ENCODE measurements at places on chromosomes 16 and 17.
A peak's percentile ranks its signal among the peaks of the same experiment; 100 is the strongest.

DNA sequence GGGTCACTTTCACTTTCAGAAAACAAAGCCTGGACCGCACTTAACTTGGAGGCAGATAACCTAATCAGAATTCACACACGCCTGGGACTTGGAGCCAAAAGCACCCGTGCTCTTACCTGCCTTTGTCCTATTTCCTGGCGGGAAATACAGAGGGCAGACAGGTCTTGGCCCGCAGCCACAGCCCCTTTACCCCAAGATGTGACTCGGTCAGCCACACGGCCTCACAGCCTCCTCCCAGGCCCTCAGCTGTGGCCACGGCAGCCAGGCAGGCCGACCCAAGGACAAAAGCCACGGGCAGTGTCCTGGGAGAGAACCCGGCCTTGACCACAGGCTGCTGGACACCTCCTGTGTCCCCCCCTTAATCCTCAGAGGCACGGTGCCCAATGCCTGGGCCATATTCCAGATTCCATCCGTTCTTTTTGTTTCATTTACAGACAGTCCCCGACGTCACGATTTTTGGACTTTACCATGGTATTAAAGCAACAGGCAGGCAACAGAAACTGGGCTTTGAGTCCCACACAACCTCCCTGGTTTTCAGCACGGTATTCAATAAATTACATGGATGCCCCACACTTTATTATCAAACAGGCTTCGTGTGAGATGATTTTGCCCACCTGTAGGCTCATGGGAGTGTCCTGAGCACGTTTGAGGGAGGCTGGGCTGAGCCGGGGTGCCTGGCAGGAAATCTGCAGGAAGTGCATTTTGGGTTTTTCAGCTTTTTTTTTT is 30.1 kb upstream of the GAA start:
- no peak for DNase-seq

DNA sequence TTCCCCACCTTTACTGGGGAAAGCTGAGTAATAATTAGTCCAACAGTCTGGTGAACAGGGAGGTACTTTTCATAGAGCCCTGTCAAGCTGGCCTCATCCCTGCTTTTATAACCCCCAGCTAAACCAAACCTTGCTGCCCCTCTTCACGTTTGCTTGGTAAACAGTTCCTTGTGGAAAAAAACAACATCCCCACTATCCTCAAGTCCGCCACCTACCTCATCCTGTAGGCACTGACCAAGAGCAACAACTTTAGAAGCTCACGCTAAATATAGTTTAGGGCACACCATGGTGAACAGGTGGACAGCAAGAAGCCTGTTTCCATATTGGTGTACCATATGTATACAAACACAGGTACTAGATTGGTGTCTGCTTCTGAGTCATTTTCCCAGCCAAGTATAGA is 16.5 kb downstream of the NFE2L1 start:
- DNase-seq, result no peak

DNA sequence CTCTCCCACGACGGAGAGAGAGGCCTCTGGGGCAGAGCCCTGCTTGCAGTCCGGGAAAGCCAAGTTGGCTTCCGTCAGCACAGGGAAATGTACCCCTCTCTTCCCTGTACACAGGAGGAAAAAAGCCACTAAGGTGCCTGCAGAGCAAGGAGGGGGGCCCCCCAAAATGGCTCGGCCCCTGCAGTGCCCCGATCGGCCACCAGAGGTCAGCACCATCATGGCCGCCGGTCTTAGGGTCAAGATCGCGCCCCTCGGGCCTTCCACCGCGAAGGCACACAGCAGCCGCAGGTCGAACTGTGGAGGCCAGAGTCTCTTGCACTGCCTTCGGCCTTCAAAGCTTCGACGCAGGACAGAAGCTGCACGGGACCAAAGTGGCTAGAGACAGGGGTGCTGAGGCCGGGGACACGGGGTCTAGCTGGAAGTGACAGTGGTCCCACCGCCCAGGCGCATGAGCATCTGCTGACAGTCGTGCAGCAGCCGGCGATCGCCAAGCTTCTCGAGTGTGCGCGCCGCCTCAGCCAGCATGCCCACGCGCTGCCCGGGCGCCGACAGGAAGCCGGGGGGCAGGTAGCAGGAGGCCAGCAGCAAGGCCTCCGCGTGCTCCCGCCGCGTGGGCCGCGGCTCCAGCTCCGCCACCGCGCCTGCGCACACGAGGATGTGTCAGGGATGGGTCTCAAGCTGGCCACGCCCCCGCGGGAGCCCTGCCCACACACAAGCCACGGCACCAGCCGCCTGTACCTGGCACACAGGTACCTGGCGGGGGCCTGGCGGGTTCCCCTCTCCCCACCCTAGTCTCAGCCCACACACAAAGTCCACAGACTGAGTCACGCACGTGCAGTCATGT is 24.4 kb downstream of the SREBF1 start:
- peak; percentile 59 for DNase-seq

GRCh38 chr17:41695954-41696757 is 7.5 kb downstream of the EIF1 start:
- peak; percentile 81 for DNase-seq

DNA sequence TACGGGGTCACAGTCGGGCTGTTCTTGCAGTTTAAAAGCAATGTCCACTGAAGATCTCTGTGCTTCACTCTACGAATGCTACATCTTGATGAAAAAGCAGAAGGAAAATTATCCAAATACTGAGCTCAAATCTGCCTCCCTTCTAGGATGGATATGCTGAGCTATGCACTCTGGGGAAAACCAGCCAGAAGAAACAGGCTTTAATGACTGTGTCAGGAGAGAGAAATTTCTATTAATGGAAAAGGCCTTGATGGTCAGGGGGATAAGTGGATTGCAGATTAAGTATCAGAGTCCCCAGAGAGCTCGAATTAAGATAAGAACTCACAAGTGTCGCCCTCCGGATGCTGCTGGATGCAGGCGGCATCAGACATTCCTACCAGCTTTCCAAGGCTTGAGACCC is 39.6 kb upstream of the RCVRN start:
- no peak for DNase-seq

GRCh38 chr17:27569257-27569722 is 61.7 kb upstream of the LGALS9 start:
- DNase-seq, result peak; percentile 39

DNA sequence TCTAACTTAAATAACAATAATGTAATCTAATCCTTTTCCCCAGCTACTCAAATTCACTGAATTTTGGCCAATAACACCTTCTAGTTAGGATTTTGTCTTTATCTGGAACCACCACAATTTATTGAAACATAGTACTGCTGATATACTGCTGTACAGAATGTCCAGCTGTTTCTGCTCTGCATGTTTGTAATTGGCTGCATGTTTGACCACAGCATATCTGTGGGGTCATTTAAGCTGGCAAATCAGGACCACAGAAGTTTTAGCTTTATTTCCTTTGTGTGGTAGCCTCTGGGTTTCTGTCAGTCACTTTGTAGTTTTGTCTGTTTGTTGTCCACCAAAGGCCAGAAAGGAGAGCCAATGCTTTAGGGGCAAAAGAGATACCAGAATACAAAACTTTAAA is 22.2 kb upstream of the RAB11FIP4 start:
- DNase-seq, result no peak

- no peak for DNase-seq
Observed at GRCh38 chr16:75198135-75198600, 8.8 kb downstream of the CTRB2 start.

- DNase-seq, result no peak
Observed at GRCh38 chr16:2527071-2527783, 4.0 kb downstream of the CEMP1 start.

GRCh38 chr17:58184308-58184985 is 8.1 kb upstream of the EPX start:
- DNase-seq, result no peak

- DNase-seq, result peak; percentile 22
Observed at GRCh38 chr17:38352245-38353085, 821 bp downstream of the SOCS7 start.

DNA sequence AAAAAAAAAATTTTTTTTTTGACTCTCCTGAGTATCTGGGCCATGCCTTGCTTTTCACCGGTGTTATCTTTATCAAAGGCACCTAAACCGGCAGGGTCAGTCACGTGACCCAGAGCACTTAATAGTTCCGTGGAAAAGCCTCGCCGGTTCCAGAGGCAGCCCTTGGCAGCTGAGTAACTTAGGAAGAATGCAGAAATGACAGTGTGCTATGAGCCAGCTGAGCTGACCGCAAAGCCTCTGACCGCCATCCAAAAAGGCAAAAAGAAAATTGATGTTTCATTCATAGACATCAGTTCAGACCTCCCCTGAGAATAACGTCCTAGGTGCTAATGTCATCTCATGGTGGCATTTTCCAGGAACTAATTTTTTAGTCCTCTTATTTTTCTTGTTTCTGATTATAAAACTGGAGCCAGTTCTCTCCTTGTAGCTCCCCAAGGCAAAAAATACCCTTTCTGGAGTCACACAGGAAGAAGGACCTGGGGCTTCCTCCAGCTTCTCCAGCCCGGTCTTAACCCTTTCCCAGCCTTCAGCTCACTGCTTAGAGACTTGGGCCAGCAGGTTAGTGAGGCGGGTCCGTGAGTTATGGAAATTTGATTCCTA is 122.6 kb downstream of the SOCS1 start:
- DNase-seq, result peak; percentile 96

- DNase-seq, result no peak
Observed at GRCh38 chr17:73516431-73516830, 127.8 kb downstream of the SDK2 start.

DNA sequence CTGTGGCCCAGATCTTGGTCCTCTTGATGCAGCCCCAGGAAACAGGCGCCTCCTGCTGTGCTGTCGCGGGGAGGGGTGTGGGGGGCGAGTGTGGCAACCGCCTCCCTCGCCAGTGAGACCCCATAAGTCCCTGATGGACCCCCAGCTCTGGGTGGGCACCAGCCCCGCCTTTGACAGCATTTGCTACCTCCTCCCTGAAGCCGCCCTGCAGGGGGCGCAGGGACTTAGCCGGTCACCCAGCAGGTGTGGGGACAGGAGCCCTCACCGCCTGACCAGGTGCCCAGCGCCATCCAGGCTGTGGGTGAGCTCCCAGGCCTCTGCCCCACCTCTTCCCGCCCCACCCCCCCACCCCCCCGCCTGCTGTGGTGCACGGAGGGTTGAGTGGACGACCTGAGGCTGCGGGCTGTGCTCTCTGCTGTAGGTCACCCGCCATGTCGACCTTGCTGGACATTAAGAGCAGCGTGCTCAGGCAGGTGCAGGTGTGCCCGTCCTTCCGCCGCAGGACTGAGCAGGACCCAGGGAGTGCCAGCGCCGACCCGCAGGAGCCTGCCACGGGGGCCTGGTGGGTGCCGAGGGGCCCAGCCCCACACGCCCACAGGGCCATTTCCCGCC is 4.8 kb downstream of the BAIAP3 start:
- DNase-seq, result peak; percentile 22

DNA sequence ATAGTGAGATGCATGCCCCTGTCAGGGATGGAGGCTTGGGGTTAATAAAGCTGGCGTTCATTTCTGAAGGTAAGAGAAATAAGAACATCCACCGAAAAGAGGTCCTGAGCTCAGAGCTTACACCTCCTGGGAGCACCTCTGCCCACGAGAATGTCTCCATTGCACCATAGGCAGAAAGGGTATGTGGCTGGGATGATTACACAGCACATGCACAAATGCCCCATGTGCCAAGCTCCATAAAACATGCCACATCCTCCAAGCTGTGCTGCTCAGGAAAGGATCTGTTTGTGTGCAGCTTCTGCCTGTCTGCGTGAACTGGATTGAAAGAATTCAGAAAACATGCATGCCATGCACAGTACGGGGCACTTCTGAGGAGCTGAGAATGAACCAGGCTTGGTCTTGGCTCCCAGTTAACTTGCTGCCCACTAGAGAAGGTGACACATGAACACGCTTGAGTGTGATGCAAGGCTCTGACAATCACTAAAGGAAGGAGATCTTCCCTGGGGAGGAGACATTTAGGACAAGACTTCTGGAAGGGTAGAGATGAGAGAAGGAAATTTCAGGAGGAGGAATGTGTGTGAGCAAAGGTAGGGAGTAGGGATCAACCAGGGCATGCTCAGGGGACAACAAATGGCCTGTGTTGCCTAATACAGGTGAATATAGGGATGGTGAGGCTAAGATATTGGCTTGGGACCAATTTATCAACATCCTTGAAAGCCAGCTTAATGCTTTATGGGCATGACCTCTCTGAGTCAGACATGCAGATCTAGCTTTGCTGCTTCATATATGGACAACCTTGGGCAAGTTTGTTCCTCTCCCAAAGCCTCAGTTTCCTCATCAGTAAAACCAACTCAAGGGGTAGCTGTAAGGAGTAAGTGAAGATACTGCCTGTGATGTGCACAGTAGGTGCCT is 32.0 kb upstream of the SMPD3 start:
- no peak for DNase-seq

GRCh38 chr16:88454523-88454947 is 1.5 kb downstream of the ZFPM1 start:
- DNase-seq, result peak; percentile 14

DNA sequence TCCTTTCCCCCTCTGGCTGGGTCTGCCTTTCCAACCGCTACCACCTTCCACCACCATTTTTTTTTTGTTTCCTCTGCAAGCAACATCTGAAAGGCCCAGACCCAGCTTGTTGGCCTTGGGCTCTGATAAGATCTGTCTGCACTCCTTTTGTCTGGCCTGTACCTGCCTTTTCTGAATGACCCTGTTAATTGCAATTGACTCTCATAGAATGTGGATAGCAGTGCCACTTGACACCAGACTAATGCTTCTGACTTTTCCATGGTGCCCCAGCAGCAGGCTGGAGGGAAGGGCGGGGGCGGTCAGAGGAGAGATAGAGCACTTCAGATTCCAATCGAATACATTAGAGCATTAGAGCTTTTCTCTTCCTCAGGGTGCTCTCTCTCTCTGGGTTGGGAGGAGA is 538.9 kb downstream of the WWOX start:
- no peak for DNase-seq

DNA sequence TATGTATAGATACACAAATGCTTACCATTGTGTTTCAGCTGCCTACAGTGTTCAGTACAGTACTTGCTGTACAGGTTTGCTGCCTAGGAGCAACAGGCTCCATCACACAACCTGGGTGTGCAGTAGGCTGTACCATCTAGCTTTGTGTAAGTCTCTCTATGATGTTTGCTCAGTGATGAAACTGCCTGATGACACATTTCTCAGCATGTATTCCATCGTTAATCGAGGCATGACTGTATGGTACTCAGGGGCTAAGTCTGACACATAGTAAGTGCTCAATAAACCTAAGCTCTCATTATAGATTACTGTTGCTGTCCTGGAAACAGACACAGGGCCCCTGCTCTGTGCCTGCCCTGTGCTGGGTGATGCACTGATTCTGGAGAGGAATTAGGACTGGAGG is 18.1 kb downstream of the KCNJ12 start:
- DNase-seq, result no peak

DNA sequence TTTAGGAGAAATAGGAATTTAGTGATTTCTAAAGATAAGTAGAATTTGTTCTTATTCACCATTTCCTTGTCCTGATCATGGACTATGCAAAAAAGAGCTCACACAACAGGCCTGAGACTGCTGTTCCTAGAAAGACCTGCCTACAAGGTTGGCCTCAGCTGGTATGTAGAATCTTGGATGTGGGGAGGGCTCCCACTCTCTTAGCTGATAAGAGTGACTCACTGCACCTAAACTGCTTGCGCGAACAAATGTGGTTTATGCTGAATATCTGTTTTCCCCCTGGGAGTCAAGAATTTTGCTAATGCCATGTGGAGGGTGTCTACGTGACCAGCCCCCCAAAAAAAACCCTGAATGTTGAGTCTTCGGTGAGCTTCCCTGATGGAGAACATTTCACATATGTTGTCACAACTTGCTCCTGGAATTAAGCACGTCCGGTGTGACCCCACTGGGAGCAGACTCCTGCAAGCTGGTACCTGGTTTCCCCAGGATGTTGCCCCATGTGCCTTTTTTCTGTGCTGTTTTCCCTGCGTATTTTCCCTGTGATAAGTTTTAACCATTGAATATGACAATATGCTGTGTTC is 68.8 kb upstream of the HSBP1 start:
- no peak for DNase-seq

- no peak for DNase-seq
Observed at GRCh38 chr17:48637323-48638260, 11.4 kb upstream of the HOXB9 start.
